ENCODE measurements at places on chromosomes 12 and 14. TPM values are rescaled to one million over a fixed set of nuclear protein-coding genes. Genes with fewer than 3 reads are reported as not detected.

DNA sequence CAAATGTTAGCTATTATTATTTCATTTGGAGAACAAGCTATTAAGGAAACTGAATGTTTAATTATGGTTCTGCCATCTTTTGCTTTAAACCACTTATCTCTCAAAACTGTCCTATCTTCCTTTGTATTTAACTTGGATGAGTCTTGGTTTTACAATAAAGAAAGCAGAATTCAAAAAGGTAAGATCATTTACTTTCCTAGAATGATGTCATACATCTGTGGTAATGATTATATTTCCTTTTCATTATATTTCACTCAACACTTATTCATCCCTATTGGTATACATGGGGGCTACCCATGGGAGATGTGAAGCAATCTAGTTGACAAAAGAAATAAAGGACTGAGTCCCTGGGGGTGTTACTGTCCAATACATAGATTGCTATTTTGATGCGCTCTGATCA, 456.7 kb downstream of the ZFP36L1 start:
- DNase-seq: no peak

GRCh38 chr14:104521816-104522745, 57.5 kb upstream of the C14orf180 start:
- DNase-seq: no peak

- peak; percentile 87 for DNase-seq
These were observed 27.9 kb upstream of the MYF6 start for GRCh38 chr12:80679346-80680131.

The DPPA3 gene
- not detected for polyA plus RNA-seq

GRCh38 chr14:69887740-69888657, 8.8 kb downstream of the SMOC1 start:
- no peak for DNase-seq

The PELI2 gene
- 9.9 TPM for polyA plus RNA-seq

DNA sequence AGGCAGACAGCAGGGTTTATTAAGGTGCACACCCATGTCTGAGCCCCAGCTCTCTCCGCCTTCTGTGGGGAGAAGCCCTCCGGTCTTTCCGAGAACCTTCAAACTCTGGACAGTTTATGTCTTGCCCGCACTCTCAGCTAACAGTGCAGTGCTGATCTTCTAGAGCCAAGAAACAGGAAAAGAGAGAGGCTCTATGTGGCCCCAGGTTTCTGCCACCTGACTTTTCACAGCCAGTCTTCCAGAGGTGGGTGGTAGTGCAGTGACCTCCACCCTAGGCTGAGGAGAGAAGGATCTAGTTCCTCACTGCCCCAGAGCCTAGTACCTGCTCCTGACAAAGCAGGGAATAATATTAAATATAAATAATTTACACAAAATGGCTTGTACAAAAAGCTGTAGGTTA, 4.0 kb upstream of the SLC22A17 start:
- DNase-seq: no peak

DNA sequence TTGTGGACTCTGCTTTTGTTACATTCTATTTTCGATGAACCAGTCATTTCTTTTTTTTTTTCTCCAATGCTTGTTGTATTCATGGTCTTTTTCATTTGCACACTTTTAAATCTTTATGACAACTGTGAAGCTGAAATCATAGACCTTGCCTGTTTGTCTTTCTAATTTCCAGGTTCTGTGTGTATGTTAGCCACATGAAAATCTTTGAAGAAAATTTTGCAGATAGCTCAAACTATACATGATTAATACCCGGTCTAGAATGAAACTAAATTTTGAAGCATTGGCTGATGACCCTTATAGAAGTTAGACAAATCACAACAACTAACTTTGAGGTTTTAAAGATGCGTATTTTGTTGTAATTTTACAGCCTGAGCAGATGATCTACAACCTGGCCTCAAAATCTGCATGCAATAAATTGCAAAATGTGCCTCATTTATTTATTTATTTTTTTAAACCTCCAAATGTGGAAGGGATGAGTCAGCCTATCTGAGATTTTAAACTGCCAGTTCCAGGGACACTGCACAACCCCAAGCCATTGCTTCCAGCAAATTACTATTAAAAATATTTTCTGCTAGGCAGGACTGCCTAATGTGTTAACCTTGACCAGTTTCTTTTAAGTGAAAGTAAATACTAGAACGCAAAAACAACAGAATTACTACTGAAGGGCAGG, 96.3 kb upstream of the NAV3 start:
- no peak for DNase-seq

GRCh38 chr14:23319746-23320583, 1.3 kb upstream of the PABPN1 start:
- DNase-seq: no peak
